ENCODE measurements at places on chromosomes 11 and 22.

DNA sequence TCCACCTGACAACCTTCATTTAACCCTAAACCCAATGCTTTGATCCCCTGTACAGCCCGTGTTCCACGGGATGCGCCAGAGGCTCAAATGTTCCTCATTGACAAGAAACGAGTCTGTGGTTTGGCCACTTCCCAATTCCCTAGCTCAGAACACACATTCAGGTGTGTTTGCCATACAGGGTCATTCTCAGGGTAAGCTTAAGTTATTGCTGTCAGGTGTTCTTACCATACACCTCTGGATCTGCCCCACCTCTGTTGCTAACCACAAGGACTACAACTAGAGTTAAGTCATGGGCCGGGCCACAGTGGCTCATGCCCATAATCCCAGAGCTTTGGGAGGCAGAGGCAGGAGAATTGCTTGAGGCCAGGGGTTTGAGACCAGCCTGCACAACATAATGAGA lies 45.6 kb upstream of the POLD3 start:
- no peak for DNase-seq

DNA sequence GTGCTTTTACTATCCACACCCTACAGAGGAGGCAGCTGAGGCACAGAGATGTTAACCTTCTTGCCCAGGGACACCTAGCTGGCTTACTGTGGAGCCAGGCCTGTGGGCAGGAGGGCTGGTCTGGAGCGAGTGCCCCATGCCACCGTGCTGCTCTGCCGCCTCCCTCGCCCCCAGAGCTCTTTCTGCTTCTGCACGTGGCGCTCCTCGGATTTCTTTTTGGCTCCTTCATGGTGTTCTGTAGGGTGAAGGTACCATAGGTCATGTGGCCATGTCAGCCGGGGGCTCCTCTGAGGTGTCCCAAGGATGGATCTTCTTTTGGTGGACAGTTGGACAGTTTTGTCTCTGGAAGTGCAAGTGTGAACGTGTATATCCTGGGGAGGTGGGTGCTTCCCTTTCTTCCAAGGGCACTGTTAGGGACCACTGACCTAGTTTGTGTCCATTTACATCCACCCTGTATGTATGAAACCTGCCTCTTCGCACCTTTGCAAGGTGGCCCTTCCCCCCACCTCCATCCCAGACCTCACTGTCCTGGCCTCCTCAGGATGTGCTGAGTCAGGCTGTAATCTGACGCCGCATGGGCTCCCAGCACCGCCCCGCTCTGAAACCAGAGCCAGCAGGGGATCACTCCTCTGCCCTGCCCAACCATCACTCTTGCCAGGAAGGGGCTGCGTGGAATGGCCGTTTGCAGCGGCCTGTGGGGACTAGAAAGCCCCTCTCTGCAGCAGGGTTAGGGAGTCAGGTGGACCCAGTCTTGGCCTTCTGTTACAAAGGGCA lies 31.7 kb downstream of the POLR3H start:
- no peak for DNase-seq

DNA sequence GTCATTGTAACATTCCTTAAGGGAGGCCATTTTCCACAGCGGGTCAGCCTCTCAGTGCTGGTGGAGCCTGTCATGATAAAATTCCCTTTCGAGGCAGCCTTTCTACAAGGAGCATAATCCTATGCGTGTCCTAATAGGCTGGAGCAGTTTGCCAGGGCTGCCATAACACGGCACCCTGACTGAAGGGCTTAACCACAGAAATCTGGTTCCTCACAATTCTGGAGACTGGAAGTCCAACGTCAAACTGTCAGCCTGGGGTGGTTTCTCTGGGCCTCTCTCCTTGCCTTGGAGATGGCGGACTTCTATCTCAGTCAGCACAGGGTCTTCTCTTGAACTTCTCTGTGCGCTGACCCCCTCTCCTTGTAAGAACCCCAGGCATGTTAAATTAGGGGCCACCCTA lies 1.4 kb upstream of the RGL4 start:
- DNase-seq = no peak

DNA sequence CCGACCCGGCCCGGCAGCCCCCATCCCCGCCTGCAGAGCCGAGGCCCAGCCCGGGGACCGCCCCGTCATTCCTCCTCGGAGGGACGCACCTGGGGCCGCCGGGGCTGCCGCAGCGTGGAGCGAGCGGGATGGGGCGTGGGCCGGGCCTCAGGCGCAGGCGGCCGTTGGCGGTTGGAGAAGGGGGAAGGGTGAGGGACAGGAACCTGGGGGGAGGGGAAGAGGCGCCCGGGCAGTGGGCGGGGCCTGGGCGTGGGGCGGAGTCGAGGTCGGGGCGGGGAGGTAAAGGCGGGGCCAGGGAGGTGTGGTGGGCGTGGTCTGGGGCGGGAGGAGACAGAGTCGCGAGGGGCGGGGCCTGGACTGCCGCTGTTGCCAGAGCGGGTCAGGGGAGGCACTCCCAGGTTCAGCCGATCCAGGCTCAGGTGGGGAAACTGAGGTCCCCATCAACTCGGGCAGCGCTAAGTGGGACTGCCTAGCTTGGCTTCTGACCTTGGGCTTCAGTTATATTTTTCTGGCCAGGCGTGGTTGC lies at the start of gene TESMIN:
TESMIN (minus strand) TSS at position 190 of the 526 bp plus-strand sequence. CDS start 860 bp downstream, outside the sequence.
- DNase-seq = peak; percentile 99

GRCh38 chr11:75495749-75496304 lies 29.9 kb downstream of the GDPD5 start:
- no peak for DNase-seq

- DNase-seq = no peak
Measured at GRCh38 chr11:126997196-126997595, 3.4 kb downstream of the KIRREL3 start.

DNA sequence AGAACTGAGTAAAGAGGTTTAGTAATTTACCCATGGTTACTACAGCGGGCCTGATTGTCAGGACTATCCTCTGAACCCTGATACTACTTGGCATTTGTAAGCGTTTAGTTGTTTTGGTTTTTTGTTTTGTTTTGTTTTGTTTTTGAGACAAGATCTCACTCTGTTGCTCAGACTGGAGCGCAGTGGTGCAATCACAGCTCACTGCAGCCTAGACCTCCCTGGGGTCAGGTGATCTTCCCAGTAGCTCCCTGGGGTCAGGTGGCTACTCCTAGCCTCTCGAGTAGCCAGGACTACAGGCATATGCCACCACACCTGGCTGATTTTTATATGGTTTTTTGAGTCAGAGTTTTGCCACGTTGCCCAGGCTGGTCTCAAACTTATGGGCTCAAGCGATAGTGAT lies 118.6 kb downstream of the WNT11 start:
- DNase-seq = no peak

GRCh38 chr11:17386331-17387084 lies 2.0 kb downstream of the KCNJ11 start:
- DNase-seq = peak; percentile 48

- DNase-seq = no peak
Measured at GRCh38 chr11:723120-723883, 17.3 kb downstream of the EPS8L2 start.

DNA sequence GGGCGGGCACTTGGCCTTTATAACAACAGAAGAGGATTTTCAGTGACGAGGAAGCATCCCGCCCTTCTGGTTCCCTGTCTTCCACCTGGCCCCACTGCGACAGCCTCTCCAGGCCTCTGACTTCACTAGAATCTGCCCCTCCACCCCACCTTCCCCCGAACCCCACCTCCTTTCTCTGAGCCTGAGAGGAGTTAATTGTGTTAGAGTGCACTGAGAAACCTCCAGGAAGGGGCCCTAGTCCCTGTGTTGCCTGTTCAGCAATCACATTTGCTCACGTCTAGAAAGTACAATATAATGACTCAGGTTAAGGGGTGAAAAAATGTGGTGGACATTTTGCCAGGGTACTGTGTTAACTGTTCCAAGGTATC lies 38.8 kb downstream of the PTPRJ start:
- no peak for DNase-seq

DNA sequence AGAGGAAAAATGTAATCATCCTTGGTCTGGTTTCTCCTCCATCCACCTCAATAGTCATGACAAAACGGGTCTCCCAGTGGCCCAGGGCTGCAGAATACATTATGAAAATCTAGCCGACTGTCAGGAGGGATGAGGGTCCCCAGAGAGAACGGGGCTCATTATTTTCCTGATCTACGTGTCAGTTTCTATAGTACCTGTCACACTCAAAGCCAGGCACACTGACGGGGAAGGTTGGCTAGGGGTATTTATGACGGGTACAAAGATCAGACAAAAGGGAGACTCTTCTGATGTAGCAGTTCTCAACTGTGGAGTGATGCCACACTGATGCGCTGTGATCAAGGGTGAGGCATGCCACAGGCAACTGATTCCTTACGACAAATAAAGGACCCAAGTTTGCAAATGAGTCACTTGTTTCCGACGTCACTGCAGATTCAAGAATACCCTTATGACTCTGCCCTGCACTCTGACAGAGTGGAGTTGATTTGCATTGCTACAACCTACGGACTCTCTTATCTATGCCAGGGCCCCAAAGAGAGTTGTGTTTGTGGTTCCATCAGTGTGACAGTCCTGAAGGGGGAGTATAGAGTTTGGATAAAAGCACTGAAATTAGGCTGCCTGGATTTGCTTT lies 188.2 kb upstream of the TBCEL start:
- peak; percentile 24 for DNase-seq

GRCh38 chr11:72720784-72721183 lies 31.4 kb downstream of the ARAP1 start:
- DNase-seq = no peak

- DNase-seq = no peak
Measured at GRCh38 chr22:19614536-19614863, 90.3 kb upstream of the CLDN5 start.

Data from stimulated activated CD4-positive, alpha-beta T cell treated with anti-CD3 and anti-CD28 coated beads, TNF-alpha, amount 100 ng/mL, for 48 hours (primary cell).